ENCODE measurements at places on chromosomes 7 and 10. TPM values are rescaled to one million over a fixed set of nuclear protein-coding genes. Genes with fewer than 3 reads are reported as not detected.

PNLIP gene
- total RNA-seq: not detected

- no peaks in the 10 kb centered on the region for H3K4me1 ChIP-seq
- H3K27me3 ChIP-seq: no peaks in the 10 kb centered on the region
- no peak overlapping the region for H3K27ac ChIP-seq
- no peak for DNase-seq
- H3K4me3 ChIP-seq: no peak overlapping the region
- no peaks in the 10 kb centered on the region for H3K36me3 ChIP-seq
Observed at GRCh38 chr10:52108236-52108635, 205.8 kb upstream of the DKK1 start.

DNA sequence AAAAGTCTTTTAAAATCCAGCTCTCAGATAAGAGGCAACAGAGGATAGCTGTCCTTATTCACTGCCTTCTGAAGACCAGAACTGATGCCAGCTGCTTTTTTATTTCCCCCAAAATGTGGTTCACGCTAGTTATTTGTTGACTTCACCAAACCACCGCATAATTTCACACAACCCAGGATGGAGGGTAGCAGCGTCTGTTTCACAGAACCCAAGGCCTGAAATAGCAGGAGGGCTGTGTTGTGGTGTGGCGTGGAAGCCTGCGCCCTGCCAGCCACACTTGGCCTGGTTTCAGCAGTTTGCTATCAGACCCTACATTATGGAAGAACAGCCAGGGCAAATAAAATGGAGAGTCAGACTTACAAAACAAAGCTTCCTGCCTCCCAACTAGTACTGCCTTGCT lies 155.4 kb downstream of the DYNC1I1 start:
- no peaks in the 10 kb centered on the region for H3K27me3 ChIP-seq
- no peak overlapping the region for H3K4me3 ChIP-seq
- no peak overlapping the region for H3K27ac ChIP-seq
- H3K36me3 ChIP-seq: no peaks in the 10 kb centered on the region
- peaks cover 10% of the 10 kb centered on the region for H3K4me1 ChIP-seq
- no peak for DNase-seq

DNA sequence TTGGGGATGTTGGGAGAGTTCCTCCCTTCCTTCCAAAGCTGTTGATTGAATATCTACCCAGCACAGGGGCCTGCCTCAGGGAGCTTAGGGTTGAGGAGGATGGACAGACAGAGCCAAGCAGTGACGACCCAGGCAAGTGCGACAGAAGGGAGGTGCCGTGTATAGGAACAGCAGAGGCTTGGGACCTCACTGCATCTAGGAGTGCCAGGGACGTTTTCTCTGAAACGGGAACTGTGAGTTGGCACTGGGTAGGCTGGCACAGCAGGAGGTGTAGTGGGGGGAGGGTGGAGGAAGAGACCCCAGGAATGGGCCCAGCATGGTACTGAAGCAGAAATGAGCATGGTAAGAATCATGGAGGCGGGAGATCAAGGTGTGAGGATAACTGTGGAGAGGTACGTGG lies 55.3 kb upstream of the MGMT start:
- no peaks in the 10 kb centered on the region for H3K4me1 ChIP-seq
- DNase-seq: no peak
- H3K27ac ChIP-seq: no peak overlapping the region
- no peak overlapping the region for H3K4me3 ChIP-seq

GTPBP4 gene
- total RNA-seq: 9.0 TPM

- no peaks in the 10 kb centered on the region for H3K36me3 ChIP-seq
- H3K4me3 ChIP-seq: no peak overlapping the region
- no peaks in the 10 kb centered on the region for H3K4me1 ChIP-seq
- H3K27ac ChIP-seq: no peak overlapping the region
- DNase-seq: no peak
Observed at GRCh38 chr7:150428671-150429451, 21.6 kb upstream of the GIMAP8 start.

All from ascending aorta (tissue), 2 donors.